ENCODE measurements at places on chromosomes 4 and X. TPM values are rescaled to one million over a fixed set of nuclear protein-coding genes. Genes with fewer than 3 reads are reported as not detected.

DNA sequence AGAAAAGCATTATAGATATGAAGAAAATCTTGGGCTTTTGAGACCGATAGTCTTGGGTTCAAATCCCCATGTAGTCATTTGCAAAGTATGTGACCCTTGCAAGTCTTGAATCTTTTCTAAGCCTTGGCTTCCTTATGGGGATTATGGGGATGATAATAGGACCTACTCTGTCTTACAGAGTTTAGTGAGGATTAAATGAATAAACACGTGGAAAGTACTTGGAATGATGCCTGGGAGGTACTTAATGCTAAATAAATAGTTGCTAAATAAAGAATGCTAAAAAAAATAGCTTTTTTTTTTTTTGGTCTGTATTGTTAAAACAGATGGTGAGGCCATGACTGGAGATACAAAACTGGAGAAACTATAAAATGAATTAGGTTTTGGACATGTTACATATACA, 292.7 kb downstream of the GPAT3 start:
- no peak for DNase-seq

CCDC149 gene
- 6.1 TPM for polyA plus RNA-seq

GRCh38 chr4:152591396-152591795, 55.5 kb upstream of the FBXW7 start:
- peak; percentile 62 for DNase-seq

PITX2 gene
- not detected for polyA plus RNA-seq

FAM114A1 gene
- 13.8 TPM for polyA plus RNA-seq

USP17L26 gene
- not detected for polyA plus RNA-seq

IL1RAPL2 gene
- 0.01 TPM for polyA plus RNA-seq

DNA sequence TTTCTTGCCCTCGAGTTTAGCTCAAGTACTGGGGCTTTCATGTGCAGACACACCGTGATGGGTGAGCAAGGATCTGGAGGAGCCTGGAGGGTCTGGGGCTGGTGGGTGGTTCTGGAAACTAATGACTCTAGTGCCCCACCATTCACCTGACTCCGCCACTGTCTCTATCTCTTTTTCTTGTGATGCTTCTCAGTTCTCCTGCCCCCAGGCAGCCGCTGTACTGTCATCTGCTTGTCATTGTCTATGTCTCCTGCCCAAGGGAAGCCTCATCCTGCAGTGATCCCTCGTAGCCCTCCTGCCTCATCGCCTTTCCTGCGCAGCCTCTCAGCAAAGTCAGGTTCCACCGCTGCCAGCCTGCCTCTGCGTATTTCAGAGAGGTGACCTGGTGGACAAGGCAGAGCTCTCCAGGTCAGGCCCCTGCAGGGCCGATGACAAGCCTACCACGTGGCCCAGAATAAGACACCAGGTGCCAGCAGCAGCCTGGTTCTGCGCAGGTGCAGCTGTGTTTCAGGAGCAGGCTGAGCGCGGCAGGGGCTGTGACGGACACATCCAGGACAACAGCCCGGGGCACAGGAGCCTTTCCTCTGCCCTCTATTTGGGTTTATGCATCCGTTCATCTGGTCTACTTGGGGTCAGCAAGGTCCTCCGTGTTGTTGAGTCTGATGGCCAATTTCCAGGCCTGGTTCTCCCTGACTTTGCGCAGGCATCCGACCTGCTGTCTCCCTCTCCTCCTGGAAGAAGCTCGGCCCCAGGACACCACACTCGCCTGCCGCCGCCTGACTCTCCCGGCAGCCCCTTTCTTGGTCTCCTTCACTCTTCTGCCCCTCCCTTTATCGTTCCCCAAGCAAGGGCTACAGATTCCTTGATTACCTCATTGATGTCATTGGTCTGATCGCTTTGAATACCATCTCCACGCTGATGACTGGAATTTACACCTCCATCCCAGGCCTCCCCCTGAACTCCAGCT, 30.9 kb upstream of the CDKN2AIP start:
- DNase-seq = no peak

GRCh38 chr4:98599617-98600205, 58.7 kb downstream of the TSPAN5 start:
- DNase-seq = no peak

Data from heart right ventricle (tissue), 16 donors.